ENCODE measurements at places on chromosomes 16 and 17.

DNA sequence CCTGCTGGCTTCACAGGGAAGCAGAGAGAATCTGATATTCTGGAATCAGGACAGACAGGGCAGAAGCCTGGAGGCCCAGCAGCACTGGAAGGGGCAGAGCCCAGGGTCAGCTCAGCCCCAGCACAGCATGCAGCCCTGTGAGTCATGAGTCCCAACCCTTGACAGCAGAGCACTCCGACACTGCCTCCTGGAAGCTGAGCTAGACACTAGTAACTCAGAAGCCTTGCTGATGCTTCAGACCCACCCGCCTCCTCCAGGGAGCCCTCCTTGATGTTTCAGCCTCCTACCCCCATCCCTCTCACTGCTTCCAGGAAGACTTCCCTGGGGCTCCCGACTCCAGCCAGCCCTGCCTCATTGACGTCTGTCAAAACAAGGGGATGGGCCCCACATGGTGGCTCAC is 6.9 kb downstream of the CAMKK1 start:
- DNase-seq = no peak

DNA sequence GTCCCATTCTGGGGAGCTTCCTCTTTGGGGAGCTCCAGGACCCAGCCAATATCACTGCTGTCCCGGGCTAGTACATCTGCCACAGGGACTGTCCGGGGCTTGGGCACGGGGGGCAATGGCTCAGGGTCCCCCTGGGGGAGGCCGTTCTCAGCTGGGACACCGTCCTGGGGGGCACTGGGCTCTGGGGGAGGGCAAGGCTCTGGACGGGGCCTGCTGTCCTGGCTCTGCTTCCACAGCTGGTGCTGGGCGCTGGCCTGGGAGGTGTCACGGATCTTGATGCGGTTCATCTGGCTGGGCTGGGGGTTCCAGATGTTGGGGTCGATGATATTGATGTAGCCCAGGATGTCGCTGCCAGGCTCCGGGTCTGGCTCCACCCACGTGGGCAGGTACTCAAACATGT is 26.1 kb downstream of the SLC5A10 start:
- DNase-seq = no peak

DNA sequence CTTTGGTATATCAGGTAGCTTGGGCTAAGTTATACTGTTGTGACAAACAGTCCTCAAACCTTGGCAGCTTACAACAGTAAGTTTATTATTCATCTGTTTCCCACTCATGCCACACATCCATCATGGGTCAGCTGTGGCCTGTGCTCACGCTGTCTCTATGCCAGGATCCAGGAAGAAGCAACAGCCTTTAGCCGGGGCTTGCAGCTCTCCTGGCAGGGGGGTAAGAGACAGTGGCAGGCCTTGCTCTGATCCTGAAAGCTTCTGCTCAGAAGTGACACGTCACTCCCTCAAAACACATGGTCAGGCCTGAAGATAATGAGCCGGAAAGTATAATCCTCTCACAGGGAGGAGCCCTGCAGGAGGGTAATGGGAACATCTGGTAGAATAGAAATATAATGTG is 377.6 kb downstream of the CPPED1 start:
- DNase-seq = no peak

GRCh38 chr16:66616592-66616991 is 12.1 kb downstream of the CMTM3 start:
- no peak for DNase-seq

DNA sequence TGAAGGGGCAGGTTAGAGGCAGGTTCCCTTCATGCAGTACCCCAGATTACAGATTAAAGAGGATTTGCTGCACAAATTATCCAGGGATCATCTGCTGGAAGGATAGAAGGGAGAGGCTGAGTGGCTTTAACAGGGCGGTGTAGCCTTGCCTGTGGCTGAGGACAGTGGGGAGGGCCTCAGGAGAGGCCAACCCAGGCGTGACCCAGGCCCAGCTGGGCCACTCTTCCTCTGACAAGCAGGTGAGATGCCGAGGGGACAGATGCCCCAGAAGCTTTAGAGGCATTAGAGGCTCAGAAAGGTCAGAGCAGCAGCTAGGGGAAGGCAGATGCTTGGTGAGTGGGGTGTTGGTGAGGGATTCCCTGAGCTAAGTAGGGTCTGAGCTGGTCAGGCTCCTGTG is 18.1 kb upstream of the MTMR4 start:
- no peak for DNase-seq

- DNase-seq = no peak
These were observed 100.7 kb downstream of the SOCS1 start for GRCh38 chr16:11155284-11155806.

DNA sequence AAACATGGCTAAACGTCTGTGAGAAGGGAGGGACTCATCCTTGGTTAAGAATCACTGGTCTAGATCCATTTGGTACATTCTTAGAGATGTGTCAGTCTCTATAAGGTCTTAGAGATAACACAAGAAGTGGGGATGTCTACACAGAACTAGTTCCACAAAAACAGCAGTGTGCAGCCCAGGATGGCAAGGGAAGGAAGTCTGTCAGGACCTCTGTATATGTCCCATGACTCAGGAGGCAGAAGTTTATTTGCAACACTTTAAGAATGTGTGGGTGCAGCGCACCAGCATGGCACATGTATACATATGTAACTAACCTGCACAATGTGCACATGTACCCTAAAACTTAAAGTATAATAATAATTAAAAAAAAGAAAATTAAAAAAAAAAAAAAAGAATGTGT is 548.5 kb upstream of the SOX9 start:
- DNase-seq = no peak

GRCh38 chr17:80644536-80644935 is 99.9 kb downstream of the RPTOR start:
- DNase-seq = no peak

DNA sequence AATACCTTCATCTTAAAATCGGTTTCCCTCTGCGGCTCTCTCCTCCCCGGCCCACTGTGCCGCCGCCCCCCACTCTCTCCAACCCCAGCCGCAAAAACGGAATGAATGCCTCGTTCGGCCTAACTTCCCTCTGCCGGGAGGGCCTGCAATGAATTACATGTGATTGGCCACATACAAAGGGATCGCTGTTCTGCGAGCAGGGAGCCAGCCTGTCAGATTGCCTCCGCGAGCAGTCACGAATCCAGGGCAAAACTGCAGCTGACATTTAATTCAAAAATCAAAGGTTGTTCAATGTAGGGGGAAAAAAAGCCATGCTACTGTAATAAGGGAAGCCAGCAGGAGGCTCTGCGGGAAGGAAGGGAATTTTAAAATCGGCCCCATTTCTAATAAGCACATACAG is 84.9 kb downstream of the TBC1D16 start:
- no peak for DNase-seq

GRCh38 chr17:29778956-29779811 is 150.8 kb downstream of the SSH2 start:
- DNase-seq = peak; percentile 79

- no peak for DNase-seq
These were observed 62.4 kb upstream of the TBX2 start for GRCh38 chr17:61337290-61337689.

DNA sequence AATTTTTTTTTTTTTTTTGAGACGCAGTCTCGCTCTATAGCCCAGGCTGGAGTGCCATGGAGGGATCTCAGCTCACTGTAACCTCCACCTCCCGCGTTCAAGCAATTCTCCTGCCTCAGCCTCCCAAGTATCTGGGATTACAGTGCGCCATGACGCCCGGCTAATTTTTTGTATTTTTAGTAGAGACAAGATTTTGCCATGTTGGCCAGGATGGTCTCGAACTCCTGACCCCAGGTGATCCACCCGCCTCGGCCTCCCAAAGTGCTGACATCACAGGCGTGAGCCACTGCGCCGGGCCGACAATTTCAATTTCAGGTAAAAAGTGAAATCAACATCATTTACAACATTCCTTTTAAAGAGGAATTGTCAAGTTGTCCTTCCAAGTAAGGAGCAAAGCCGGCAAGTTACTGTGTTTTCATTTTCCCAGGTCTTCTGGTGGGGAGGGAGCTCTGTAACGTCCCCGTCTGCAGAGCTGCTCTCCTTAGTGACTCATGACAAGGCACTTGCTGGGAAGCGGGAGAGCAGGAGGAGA is 873 bp downstream of the NPLOC4 start:
- DNase-seq = no peak

DNA sequence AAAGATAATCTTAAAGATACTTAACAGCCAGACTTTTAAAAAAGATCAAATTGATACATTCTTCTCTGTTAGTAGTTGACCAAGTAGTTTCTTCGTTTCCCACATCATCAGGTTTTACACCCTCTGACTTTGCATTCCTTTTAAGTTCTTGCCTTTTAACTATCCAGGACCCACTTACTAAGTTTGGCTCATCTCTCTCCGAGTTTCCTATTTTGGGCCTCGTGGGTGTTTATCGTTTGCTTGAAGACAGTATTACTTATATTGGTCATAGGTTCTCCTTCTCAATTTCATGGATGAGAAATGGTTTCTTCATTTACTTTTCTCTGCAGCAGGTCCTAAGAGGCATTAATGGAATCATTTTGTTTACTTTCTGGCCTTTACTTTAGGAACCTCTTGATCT is 43.2 kb downstream of the RPA1 start:
- no peak for DNase-seq

DNA sequence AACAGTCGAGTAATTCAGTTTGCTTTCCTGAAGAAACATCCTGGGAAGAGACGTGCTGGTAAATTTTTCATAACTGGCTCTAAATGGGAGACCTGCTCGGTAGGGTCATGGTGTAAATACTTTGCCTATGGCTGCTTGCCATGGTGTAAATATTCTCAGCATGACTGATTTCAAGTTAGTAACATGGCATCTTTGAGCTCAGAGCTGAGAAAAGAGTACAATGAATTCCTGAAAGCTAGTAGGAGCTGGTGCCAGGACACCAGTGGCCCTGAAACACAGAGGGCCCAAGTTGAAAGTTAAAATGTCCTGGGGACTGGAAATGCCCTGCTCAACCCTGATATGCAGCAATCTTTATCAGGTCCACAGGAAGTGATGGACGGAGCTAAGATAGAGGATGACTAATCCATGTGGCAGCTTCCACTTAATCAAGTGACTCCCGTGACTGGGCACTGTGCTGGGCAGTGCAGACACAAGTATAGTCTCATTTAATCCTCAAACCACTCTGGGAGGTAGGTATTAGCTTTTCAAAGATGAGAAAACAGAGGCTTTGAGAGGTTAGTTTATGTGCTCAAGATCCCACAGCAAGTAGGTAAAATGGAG is 130.1 kb upstream of the ADAMTS18 start:
- DNase-seq = no peak

- DNase-seq = no peak
These were observed 588 bp upstream of the SMTNL2 start for GRCh38 chr17:4583782-4584100.

DNA sequence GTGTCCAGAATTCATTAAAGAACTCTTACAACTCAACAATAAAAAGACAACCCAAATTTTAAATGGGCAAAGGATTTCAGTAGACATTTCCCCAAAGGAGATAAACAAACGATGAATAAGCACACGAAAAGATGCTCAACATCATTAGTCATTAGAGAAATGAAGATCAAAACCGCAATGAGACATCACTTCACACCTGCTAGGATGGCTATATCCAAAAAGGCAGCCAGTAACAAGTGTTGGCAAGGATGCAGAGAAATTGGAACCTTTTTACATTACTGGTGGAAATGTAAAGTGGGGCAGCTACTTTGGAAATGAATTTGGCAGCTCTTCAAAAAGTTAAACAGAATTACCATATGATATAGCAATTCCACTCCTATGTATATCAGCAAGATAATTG is 42.0 kb downstream of the PITPNM3 start:
- DNase-seq = no peak

DNA sequence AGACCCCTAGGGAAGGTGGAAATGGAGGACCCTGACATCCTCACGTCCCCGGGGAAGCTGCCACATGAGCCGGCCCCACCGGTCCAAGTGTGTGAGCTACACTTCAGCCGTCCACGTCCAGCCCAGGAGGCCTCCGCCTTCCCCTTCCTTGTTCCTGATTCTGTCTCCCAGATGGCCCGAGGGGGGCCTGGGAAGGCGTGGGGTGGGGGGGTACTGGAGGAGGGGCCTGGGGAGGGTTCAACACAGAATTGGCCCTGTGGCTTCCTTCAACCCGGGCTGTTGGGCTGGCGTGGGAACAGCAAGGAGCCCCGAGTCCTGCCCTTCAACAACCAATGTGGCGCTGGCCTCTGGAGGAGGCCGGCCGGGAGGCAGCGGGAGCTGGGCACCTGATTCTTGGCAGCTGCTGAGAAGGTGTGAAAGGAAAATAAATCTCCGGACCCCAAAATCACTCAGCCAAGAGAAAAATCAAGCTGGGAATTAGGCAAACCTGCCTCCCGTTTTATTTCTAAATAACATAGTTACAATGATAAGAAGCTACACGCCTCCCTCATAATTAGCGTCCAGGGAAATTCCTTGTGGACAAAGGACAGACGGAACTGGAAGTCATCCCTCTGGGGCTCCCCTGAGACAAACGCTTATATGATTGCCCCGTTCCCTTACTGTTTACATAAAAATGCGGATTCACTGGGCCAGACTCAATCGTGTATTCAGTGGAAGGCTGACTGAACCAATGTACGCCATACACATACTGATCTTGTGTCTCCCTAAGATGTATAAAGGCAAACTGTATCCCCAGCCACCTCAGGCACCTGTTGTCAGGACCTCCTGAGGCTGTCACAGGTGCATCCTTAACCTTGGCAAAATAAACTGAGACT is 1.8 kb upstream of the APRT start:
- DNase-seq = no peak

DNA sequence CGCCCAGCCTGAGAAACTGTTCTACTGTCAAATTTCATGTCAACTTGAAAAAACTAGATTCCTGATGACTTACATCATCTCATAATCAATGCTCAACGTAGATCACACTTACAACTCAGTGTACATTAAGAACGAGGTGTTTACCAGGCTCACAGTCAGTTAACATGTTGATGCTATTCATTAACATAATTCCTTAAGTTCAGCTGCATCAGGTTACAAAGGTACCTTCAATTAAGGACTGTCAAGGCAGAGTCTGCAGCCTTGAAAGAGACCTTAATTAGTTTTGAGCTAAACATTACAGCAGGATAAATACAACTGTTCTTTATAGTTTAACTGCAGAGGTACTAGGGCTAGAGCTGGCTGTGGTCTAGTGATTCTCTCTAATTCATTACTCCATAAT is 1.9 kb downstream of the GNA13 start:
- no peak for DNase-seq

DNA sequence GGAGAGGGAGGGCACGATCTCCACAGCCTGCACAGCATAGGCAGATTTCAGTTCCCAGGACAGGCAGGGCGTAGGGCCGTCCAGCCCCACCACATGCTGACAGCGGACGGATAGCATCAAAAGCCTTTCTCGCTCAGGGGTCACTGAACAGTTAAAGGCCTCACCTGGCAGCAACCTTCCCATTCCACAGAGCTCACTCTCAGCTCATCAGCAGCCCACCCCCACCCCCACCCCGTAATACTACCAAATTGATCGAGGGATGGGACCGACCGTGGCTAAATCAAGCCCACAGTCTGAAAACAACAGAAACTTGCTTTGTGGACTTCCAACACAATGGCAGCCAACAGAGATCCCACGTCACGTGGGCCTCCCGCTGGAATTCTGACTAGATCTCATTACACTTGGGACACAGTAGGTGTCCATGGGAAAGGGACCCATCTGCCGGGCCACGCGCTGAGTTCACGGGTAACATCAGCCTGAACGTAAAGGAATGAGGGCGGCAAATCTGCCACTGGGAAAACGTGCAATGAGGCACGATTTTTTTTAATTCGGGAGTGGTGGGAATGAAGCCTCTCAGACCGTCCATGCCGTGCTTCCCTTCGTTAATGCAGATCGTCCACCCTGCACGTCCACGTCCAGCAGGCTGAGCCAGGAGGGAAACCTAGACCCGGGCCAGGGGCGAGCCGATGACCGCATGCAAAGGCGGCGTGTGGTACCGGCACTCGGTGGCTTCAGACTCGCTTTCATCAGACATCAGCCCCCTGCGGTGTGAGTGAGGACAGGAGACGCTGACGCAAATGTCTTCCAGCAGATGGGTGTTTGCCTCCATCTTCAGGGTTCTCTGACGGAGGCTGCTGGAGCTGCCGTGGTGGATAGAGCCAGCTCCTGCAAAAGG is 92.1 kb downstream of the TBC1D16 start:
- DNase-seq = no peak

All from memory B cell (primary cell).